ENCODE measurements at places on chromosomes 1 and 21. TPM values are rescaled to one million over a fixed set of nuclear protein-coding genes. Genes with fewer than 3 reads are reported as not detected.

- DNase-seq, result no peak
Observed at GRCh38 chr1:160993544-160994193, 27.3 kb downstream of the F11R start.

Gene KCNN3
- total RNA-seq, result not detected

Gene CLCA4
- not detected for total RNA-seq

DNA sequence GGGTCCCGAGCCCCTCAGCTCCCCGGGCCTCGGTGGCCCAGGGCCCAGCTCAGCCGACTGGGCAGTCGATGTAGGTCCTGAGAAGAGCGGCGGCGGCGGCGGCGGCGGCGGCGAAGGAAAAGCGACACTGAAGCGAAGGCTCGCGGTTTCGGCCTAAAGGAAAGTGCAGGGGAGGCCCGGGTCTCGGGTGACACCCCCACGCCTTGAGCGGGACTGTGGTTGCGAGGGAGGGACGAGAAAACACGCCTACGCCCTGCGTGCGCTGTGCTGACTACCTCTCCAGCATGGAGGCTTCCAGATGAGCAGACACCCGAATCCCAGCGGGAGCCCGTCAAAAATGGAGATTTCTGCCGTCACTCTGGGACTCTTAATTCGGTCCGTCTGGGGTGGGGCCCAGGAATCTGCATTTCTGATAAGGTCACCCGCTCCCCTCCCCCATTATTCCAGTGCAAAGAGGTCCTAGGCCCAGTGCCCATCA is 31.2 kb downstream of the DNTTIP2 start:
- DNase-seq, result no peak

GRCh38 chr1:218494449-218494852 is 149.3 kb downstream of the TGFB2 start:
- no peak for DNase-seq

- DNase-seq, result no peak
Observed at GRCh38 chr21:16865632-16866031, 647.2 kb upstream of the CXADR start.

DNA sequence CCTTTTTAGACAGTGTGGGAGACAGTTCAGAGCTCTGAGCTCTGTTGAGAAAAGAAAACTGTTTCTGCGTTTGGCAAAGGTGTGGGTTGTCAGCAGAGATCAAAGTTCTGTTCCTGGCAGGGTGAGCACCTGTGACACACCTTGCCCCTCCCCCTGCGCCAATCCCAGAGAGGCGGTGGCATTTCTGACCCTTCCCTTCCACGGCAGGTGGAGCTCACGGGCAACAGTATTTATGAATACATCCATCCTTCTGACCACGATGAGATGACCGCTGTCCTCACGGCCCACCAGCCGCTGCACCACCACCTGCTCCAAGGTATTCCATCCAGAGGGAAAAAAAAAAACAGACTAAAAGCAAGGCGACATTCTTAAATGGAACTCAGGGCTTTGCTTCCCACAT is 20.7 kb downstream of the SIM2 start:
- no peak for DNase-seq
